GM12878 (cell line): ENCODE measurements at places on chromosomes 5 and 9.

GRCh38 chr5:131285703-131286399, 22.0 kb downstream of the CDC42SE2 start:
- DNase-seq: no peak

DNA sequence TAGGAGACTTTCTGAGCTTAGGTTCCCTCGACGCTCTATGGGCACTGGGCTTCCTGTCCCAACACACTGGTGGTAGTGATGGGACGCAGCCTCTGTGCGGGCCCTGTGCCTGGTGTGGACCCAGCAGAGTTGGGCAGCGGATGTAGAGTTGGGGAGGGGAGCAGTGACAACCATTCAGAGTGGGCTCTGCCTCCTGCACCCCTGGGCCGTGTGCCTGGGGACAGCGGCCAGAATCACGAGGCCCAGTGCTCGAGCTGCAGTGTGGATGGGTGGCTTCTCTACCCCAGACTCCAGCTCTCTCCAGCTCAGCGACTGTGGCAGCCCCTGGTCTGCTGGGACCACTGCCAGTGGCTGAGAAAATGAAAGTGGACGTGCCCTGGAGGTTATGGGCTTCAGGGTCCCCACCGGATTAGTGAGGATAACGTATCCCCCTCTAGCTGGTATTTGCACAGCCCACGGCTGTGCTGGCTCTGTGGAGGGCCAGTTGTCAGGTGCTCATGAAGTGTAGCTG, 18.6 kb downstream of the RXRA start:
- no peak for DNase-seq

- DNase-seq: no peak
These were observed 10.2 kb downstream of the MGAT1 start for GRCh38 chr5:180792287-180792964.

DNA sequence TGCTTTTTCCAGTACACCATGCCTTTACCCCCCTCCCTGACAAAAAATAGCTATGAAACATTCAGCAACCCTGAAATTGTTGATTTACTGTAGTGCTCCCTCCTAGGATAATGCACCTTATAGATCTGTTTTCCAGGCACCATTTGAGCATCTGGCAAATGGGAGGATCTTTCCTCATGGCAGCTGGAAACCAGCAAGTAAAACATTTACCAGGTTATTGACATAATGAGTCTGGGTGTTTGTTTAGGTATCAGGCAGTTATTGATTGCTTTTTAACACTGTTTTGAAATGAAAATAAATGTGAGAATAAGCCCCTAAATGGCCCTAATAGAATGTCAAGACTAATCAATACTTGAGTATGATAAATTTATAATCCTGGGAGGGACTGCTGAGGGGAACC, 57.3 kb upstream of the KLF4 start:
- no peak for DNase-seq

GRCh38 chr5:53024535-53024934, 35.4 kb downstream of the ITGA2 start:
- DNase-seq: no peak

DNA sequence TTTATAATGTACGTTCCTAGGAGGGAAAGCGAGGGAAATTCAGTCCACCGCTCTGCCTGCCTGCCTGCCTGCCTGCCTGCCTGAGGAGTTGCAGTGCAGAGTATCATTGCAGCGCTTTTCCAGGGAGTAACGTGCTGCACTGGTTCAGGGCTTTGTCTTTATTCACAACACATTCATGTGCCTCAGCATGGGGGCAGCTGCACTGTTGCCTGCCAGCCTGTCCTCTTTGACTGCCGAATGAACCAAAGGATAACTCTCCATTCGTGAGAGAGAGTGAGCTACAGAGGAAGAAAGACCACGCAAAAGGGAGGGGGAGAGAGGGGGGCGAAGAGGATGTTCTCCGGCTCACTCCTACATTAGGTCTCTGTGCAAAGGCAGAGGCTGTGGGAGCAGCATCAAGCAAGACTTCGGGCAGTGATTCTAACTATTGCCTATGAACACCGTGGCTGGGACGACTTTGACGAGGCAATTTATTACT, 791.2 kb downstream of the MAT2B start:
- DNase-seq: no peak
